ENCODE measurements at places on chromosomes 3 and 15.
A peak's percentile ranks its signal among the peaks of the same experiment; 100 is the strongest.

DNA sequence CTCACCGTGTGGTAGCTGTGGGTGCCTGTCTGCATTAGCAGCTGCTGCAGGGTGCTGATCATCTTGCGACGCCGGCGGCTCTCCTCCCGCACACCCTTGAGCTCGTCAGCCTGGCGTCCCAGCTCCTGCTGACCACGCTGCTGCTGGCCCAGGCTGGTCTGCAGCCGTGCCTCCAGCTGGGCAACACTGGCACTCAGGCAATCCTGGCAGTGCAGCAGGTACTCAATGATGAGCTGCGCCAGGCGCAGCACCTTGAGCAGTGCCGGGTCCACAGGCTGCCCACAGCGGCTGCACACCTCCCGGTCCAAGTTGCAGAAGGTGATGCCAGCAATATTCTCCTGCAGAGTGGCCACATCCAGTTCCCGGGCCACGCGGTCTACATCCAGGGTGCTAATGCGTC lies 11.9 kb downstream of the DZIP1L start:
- H3K27ac ChIP-seq, result no peak overlapping the region
- no peaks in the 10 kb centered on the region for H3K36me3 ChIP-seq
- H3K4me1 ChIP-seq, result no peaks in the 10 kb centered on the region
- no peaks in the 10 kb centered on the region for H3K27me3 ChIP-seq
- DNase-seq, result no peak
- no peak overlapping the region for H3K4me3 ChIP-seq

GRCh38 chr3:102614585-102614984 lies 179.8 kb downstream of the ZPLD1 start:
- no peaks in the 10 kb centered on the region for H3K27me3 ChIP-seq
- no peak overlapping the region for H3K27ac ChIP-seq
- no peaks in the 10 kb centered on the region for H3K4me1 ChIP-seq
- H3K4me3 ChIP-seq, result no peak overlapping the region

GRCh38 chr15:79075256-79075655 lies 15.3 kb downstream of the RASGRF1 start:
- H3K4me3 ChIP-seq, result no peak overlapping the region
- H3K27ac ChIP-seq, result no peak overlapping the region
- DNase-seq, result no peak
- H3K36me3 ChIP-seq, result no peaks in the 10 kb centered on the region

DNA sequence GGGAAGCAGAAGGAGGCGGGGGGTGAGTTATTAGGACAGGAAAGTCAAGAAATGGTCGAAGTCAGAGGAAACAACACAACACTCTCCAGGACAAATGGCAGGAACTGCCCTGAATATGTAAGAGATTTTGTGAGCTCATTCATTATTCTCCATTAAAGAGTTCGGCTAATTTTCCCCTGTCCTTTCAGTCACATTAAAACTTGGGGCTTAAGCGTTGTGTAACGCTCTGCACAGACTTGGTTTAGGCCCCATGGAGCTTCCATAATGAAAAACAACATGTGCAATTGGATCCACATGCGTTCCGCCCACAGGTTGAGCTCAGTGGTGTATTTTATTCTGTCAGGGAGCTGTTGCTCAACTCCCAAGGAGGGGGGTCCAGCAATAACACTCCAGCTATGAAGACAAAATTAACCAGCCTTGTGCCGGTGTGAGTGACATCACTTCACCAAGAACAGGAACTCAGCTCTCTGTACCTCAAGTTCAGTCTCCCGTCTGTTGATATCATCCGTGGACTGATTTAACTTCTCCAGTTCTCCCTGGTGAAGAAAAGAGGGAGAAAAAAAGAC lies 2.3 kb downstream of the SH3BP5 start:
- peak overlapping the region; percentile 96 for H3K4me3 ChIP-seq
- H3K27me3 ChIP-seq, result no peaks in the 10 kb centered on the region
- DNase-seq, result no peak
- H3K4me1 ChIP-seq, result peaks cover 8% of the 10 kb centered on the region

GRCh38 chr3:177647341-177647740 lies 450.1 kb upstream of the TBL1XR1 start:
- no peaks in the 10 kb centered on the region for H3K4me1 ChIP-seq
- H3K4me3 ChIP-seq, result no peak overlapping the region
- H3K27ac ChIP-seq, result no peak overlapping the region
- H3K27me3 ChIP-seq, result no peaks in the 10 kb centered on the region
